ENCODE measurements at places on chromosomes 16 and 17.

DNA sequence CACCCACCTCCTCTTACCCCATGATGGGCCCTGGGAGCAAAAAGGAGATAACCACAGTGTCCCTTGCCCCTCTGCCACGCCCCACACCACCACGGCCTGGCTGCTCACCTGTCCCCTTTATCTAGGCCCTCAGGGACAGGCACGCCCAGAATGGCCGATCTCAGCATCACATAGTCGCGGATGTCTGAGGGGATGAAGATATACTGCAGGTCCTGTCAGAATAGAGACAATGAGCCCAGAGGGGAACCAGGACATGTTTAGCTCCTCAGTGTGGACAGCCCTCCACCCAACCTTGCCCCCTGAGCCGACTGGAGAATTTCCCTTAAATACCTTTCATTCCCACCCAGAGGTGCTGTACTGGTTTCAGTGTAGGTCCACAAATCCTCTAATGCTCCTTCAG is 15.2 kb downstream of the ST6GALNAC2 start:
- DNase-seq, result no peak

GRCh38 chr17:751269-752001 is 629 bp downstream of the GEMIN4 start:
- no peak for DNase-seq

DNA sequence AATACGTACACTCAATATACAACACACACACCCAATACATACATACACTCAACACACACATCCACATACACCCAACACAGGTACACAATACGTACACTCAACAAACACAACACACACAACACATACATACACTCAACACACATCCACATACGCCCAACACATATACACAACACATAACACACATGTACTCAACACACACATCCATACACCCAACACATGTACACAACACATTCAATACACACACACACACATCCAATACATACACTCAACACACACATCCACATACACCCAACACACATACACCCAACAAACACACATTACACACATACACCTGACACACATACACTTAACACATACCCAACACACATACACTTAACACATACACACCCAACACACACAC is 95.9 kb downstream of the CCDC182 start:
- no peak for DNase-seq

GRCh38 chr17:73788111-73788510 is 143.9 kb upstream of the SDK2 start:
- no peak for DNase-seq

GRCh38 chr16:74677868-74678267 is 11.2 kb upstream of the RFWD3 start:
- no peak for DNase-seq

DNA sequence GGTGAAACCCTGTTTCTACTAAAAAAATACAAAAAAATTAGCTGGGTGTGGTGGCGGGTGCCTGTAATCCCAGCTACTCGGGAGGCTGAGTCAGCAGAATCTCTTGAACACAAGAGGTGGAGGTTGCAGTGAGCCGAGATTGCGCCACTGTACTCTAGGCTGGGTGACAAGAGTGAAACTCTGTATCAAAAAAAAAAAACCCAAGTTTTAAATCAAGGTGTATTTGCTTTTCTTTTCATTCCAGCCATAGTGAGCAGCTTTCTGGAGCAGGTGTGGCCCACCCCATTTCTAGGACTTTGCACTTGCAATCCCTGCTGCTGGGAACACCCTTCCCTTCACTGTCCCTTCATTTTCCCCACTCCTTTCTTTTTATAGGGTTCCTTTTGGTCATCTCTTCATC is 28.8 kb downstream of the TMEM238L start:
- no peak for DNase-seq

DNA sequence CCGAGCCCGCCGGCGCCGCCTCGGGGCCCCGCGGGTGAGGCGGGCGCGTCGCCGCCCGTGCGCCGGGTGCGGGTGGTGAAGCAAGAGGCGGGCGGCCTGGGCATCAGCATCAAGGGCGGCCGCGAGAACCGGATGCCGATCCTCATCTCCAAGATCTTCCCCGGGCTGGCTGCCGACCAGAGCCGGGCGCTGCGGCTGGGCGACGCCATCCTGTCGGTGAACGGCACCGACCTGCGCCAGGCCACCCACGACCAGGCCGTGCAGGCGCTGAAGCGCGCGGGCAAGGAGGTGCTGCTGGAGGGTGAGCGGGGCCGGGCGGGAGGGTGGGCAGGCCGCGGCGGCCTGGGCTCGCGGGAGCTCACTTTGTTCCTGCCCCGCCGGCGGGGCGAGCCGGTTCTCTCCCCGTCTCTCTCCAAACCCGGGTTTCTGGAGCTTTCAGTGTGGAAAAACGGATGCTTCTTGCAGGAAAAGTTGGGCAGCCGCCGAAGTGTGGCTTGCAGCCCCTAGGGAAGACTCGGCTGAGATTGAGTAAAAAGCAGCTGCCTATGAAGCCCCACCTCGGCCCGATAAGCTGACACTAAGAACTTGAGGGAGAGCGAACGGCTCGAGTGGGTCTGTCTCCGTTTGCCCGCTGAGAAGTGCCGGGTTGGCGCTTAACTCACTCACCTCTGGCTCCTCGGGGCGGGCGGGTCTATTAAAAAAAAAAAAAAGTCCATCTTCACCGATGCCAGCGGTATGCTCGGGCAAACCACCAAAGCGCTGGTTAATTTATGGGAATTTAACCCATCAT is 677 bp downstream of the SNTB2 start:
- no peak for DNase-seq

DNA sequence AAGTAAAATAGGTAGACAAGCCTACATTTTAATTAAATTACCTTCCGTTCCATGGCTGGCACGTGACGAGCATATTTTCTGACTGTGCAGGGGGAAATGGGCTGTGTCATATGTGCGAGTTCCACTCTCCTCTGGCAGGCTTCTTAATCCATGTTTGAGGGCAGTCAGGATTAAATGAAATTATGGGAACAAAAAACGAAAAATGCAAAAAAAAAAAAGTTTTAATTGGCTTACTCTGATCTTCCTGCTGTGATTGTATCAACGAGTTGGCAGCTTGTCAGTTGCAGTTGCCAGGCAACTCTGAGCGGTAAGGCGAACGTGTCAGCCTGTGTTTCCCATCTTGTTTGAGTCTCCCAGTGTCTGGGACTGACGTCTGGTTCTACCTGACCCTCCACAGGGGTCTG is 302.9 kb upstream of the XYLT1 start:
- DNase-seq, result no peak
